SK-N-SH (cell line): ENCODE measurements at places on chromosomes 11 and 22.

DNA sequence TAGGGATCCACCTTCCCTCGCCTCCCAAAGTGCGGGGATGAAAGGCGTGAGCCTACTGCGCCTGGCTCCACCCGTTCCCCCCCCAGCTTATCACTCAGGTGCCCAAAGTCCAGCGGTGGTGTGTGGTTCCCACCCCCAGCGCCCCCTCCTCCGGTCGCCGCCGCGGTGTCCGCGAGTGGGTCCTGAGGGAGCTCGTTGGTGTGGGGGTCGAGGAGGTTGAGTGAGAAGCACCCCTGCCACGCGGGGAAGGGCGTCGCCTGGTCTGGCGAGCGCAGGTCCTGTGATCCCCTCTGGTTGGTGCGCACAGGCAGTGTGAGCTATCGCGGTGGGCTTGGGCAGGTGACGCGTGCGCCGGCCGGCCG, 3900.6 kb upstream of the OR11H1 start:
- H3K27me3 ChIP-seq, result no peaks in the 10 kb centered on the region
- no peaks in the 10 kb centered on the region for H3K36me3 ChIP-seq
- DNase-seq, result no peak
- no peak overlapping the region for H3K4me3 ChIP-seq
- no peaks in the 10 kb centered on the region for H3K4me1 ChIP-seq

- H3K36me3 ChIP-seq, result no peaks in the 10 kb centered on the region
- peak overlapping the region; percentile 77; the same call in 1 of the 2 replicates for H3K27ac ChIP-seq
- DNase-seq, result no peak
- no peaks in the 10 kb centered on the region for H3K4me1 ChIP-seq
These were observed 720 bp downstream of the FAM118A start for GRCh38 chr22:45310331-45310976.

GRCh38 chr11:134027671-134028070, 41.2 kb upstream of the JAM3 start:
- H3K36me3 ChIP-seq, result no peaks in the 10 kb centered on the region
- no peaks in the 10 kb centered on the region for H3K4me1 ChIP-seq
- H3K27ac ChIP-seq, result no peak overlapping the region

GRCh38 chr11:58923300-58923788, 15.9 kb upstream of the GLYATL1 start:
- peaks cover 9% of the 10 kb centered on the region; the same call in 1 of the 2 replicates for H3K4me1 ChIP-seq
- H3K4me3 ChIP-seq, result peak overlapping the region; percentile 24; the same call in 1 of the 2 replicates
- no peaks in the 10 kb centered on the region for H3K36me3 ChIP-seq

DNA sequence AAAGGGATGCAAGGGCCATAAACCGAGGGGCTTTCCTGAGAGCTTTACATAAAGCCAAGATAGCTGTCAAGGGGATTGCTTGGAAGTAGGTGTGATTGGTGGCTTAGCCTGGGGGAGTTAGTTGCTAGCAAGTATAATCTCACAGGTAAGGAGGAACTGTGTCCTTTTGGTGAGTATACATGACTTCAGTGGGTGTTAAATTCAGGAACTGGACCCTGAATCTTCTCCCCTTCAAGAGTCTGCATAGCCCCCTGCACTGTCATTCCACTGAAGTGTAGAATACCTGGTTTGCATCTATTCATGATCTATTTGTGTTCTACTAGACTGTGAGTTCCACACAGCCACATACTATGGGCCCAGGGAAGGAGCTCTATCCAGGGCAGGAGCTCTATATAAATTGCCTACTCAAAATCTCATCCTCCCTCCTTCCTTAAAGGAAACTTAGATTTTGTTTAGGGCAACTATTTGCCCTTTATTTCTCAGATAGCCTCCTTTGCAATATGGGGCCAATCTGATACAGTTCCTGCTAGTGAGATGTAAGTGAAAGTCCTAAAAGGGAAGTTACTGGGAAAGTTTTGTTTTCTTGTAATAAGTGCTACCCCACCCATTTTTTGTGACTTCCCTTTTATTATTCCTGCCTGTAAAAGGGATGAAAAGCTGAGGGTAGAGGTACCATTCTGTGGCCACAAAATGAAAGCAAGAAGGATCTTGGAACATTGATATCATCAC, 120.5 kb downstream of the PGR start:
- no peaks in the 10 kb centered on the region for H3K27me3 ChIP-seq
- H3K27ac ChIP-seq, result no peak overlapping the region
- no peaks in the 10 kb centered on the region for H3K36me3 ChIP-seq
- H3K4me1 ChIP-seq, result no peaks in the 10 kb centered on the region

DNA sequence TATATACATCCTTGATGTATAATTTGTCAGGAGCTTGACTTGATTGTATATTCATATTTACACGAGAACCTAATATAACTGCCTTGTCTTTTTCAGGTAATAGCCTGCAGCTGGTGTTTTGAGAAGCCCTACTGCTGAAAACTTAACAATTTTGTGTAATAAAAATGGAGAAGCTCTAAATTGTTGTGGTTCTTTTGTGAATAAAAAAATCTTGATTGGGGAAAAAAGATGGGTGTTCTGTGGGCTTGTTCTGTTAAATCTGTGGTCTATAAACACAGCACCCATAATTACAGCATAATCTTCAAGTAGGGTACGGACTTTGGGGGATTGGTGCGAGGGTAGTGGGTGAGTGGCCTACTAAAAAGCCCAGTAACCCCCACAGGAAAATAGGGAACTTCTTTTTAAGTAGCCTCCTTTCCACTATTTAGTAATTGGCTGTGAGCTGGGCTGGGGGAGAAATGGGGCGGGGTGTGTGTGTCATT, 7.5 kb downstream of the MALAT1 start:
- peak overlapping the region; percentile 99 for H3K27ac ChIP-seq
- H3K36me3 ChIP-seq, result peaks cover 55% of the 10 kb centered on the region
- H3K4me1 ChIP-seq, result peaks cover 19% of the 10 kb centered on the region

DNA sequence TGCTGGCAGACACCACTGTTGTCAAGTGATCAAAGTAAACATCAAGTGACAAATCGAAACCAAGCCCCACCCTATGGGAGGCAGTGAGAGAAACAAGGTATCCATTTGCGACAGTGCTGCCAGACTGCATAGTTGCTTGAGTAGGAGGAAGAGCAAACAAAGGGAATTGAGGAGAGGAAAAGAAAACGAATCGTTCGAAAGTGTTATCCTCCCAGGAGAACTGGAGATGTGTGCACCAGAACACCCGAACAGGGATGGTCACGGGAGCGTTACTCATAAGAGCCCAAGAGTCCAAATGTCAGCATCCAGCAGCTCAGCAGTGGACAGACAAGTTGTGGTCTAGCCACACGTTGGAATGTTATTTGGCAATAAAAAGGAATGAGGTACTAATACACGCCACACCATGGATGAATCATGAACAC, 58.4 kb upstream of the NUP50 start:
- H3K4me1 ChIP-seq, result no peaks in the 10 kb centered on the region
- H3K36me3 ChIP-seq, result no peaks in the 10 kb centered on the region
- no peak for DNase-seq
- H3K27ac ChIP-seq, result no peak overlapping the region
- H3K27me3 ChIP-seq, result no peaks in the 10 kb centered on the region; the same call in 1 of the 2 replicates

DNA sequence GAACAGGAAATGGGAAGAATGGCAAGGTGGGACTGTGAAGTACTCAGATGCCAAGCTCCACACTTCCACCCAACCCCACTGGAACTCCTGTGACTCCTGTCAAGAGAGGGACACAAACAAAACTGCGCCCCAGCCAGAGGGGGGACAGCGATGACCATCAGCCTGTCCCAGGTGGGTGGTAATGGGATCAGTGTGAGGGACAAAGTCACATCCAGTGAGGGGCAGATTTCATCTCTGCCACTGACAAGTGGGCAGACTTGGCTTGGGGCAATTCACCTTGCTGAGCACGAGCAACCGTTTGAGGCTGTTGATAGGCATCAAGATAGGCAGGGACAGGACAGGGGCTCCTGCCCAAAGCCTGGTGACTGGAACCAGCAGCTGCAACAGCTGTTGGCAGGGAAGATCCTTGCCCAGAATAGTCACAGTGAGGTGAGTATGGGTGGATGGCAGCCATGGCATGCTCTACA, 105.4 kb upstream of the PITPNB start:
- peak; percentile 10 for DNase-seq
- no peak overlapping the region for H3K4me3 ChIP-seq
- no peaks in the 10 kb centered on the region for H3K27me3 ChIP-seq
- peaks cover 16% of the 10 kb centered on the region for H3K4me1 ChIP-seq
- no peaks in the 10 kb centered on the region; the same call in 1 of the 2 replicates for H3K36me3 ChIP-seq

DNA sequence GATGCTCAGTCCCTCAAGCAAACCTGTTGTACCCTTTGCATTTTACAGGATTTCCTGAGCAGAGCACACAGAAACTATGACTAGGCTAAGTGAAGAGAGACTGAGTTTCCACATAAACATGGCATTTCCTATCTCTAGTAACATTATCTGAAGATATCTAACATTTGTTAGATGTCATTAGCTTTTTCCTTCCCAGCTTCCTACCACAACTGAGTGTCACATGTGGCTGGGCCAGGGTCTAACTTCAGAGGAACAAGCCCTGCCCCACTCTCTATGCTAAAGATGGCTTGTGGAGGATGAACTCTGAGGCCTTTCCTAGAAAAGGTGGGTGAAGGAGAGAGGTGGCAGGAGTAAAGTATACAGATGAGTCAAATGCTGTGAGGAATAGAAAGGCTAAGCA, 16.5 kb downstream of the C22orf42 start:
- no peaks in the 10 kb centered on the region for H3K36me3 ChIP-seq
- no peaks in the 10 kb centered on the region for H3K4me1 ChIP-seq
- H3K27ac ChIP-seq, result no peak overlapping the region
- no peak overlapping the region for H3K4me3 ChIP-seq
- DNase-seq, result no peak
- no peaks in the 10 kb centered on the region for H3K27me3 ChIP-seq

- H3K4me3 ChIP-seq, result no peak overlapping the region
- no peak overlapping the region for H3K27ac ChIP-seq
- no peaks in the 10 kb centered on the region for H3K4me1 ChIP-seq
- no peaks in the 10 kb centered on the region for H3K27me3 ChIP-seq
- DNase-seq, result peak; percentile 26
- no peaks in the 10 kb centered on the region for H3K36me3 ChIP-seq
These were observed 32.2 kb upstream of the AQP11 start for GRCh38 chr11:77557553-77557952.

DNA sequence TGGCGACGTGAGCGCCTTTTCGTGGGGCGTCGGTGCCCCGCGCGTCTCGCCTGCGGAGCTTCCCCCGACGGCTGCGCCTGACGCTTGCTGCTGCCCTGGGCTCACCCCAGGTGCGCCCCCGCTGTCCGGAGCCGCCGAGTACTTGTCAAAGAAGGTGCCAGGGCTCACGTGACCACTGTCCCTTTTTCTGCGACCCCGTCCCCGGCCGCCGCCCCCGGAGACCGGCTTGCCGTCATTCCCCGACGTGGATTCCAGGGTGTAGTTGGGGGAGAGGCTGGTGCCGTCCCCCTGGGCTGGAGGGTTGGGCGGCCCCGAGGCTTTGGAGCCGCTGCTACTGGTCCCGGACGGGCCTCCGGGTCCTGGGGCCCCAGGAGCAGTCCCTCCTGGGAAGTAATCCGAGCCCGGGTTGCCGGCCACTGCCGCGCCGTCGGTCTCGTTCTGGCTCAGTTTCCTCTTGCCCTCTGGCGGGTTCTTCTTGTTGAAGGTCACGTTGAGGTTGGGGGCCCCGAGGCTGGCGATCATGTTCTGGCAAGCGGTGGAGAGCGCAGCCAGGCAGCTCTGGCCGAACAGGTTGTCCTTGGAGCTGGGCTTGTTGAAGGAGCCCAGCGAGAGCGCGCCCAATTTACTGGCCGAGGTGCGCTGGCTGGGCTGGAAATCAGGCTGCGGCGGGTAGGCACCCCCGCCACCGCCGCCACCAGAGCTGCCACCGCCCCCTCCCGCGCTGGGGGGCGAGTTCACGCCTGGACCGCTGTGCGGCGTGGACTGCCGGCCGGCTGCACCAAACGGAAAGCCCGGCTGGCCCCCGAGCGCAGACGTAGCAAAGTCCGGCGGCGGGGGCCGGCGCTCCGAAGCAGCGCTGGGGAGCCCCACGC, 3.8 kb downstream of the MN1 start:
- H3K4me1 ChIP-seq, result no peaks in the 10 kb centered on the region
- no peaks in the 10 kb centered on the region for H3K36me3 ChIP-seq
- DNase-seq, result no peak

GRCh38 chr11:76783294-76783895, at the start of gene TSKU:
TSKU (plus strand) TSS chr11:76783356; CDS start chr11:76795617, 12,261 bp downstream.
- H3K36me3 ChIP-seq, result no peaks in the 10 kb centered on the region; the same call in 1 of the 2 replicates
- peak within 1 kb of the TSS; percentile 97 for H3K27ac ChIP-seq
- no peaks in the 10 kb centered on the region for H3K27me3 ChIP-seq
- H3K4me3 ChIP-seq, result peak within 1 kb of the TSS; percentile 90
- H3K4me1 ChIP-seq, result peaks cover 18% of the 10 kb centered on the region; the same call in 1 of the 2 replicates
- DNase-seq, result no peak

GRCh38 chr11:121417055-121417551, 35.0 kb upstream of the SORL1 start:
- H3K27me3 ChIP-seq, result no peaks in the 10 kb centered on the region
- H3K27ac ChIP-seq, result no peak overlapping the region
- no peaks in the 10 kb centered on the region for H3K36me3 ChIP-seq
- no peak overlapping the region for H3K4me3 ChIP-seq

- H3K27me3 ChIP-seq, result no peaks in the 10 kb centered on the region
- peak; percentile 66 for DNase-seq
- H3K4me3 ChIP-seq, result peak overlapping the region; percentile 98
- H3K36me3 ChIP-seq, result peaks cover 15% of the 10 kb centered on the region
These were observed 657 bp downstream of the IGHMBP2 start for GRCh38 chr11:68904248-68904847.

GRCh38 chr22:17009640-17010291, 1.7 kb upstream of the GAB4 start:
- H3K36me3 ChIP-seq, result no peaks in the 10 kb centered on the region
- H3K27me3 ChIP-seq, result no peaks in the 10 kb centered on the region; the same call in 1 of the 2 replicates
